ENCODE measurements at places on chromosomes 16 and 17.

DNA sequence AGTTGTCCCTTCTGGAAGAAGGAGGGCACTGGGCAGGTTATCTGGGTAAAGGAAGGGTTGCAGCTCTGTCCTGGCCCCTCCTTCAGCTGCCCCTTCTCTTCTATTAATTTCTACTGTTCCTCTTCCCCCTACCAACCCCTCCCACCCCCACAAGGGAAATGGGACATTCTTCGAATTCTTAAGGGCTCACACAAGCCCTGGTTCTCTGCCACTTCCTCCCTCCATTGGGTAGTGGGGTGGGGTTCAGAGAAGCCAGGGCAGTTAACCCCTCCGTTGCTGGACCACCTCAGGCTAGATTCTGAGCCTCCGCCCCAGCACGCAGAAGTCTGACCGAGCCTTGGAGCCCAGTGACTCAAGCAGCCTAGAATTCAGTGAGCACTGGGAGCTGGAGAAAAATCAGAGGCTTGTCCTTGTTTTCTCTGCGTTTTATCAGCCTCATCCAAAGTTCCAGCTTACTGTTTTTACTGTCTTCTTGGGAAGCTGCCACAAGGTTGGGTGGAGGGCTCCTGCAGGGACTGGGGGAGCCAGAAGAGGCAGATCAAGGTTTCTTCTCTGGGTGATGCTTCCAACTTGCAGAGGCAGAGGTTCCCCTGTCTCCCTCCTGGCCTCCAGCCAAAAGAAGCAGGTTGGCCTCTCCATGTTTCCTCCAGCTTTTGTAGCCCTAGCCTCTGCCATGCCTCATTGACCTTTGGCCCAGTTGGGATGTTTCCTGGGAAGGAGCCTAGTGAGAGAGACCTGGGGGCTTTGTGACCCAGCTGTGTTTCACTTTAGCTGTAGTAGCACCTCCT is 10.2 kb downstream of the LASP1 start:
- DNase-seq: no peak

- no peak for DNase-seq
Observed at GRCh38 chr17:1438593-1439083, 17.4 kb downstream of the CRK start.

DNA sequence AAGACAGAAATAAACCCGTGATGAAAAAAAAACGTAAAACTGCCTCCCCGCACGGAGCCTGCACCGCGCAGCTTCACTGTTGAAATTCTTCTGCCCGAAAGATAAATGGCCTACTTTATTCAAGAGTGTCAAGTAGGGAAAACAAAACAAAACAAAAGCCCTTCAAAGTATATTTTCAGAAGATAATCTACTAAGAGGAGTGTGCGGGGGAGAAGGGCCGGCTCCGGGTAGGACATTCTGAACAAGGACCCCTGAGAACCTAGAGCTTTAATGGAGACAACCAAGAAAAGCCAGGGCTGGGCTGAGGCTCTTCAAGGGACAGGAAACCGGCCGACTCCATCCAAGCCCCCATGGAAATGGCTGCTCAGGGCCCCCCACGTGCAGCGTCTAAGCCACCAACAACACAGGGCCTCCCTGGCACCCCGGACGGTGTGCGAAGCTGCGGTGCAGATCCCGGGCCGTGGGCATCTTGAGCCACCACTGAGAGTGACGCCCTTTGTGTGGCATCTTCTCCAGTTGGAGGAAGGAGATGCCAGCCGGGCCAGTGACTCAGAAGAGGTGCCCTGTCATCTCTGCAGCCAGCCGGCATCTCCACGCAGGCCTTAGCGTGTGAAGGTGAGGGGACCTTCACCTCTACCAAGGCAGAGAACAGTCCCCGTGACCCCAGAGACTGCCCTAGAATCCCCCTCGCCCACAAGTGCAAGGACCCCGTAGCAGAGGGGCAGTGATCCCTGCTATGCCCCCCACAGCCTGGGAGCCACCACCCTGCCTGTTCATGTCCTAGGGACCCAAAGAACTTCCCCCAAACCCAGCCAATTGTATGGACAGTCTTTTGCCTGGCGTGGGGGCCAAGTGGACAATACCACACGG is 250.8 kb downstream of the C16orf95 start:
- no peak for DNase-seq

DNA sequence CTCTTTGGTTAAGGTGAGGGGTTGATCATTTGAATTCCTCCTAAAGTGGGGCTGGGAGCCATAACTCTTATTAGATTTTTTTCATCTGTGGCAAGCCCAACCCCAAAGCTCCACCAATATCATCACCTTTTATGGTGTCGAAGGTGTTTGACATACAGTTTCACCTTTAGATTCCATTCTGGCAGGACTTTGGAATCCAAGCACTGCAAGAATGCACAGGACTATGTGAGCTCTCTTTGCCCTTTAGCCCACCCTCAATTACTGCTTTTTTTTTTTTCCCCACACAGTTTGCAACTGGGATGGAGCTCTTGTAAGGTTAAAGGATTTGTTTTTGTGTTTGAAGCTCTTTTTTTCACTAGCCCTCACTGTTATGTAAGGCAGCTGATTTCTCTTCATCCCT is 154.0 kb upstream of the KCNJ16 start:
- no peak for DNase-seq

- DNase-seq: no peak
Observed at GRCh38 chr16:89117227-89117974, 23.7 kb downstream of the ACSF3 start.

- DNase-seq: no peak
Observed at GRCh38 chr17:78263063-78263735, 31.8 kb downstream of the TMEM235 start.

DNA sequence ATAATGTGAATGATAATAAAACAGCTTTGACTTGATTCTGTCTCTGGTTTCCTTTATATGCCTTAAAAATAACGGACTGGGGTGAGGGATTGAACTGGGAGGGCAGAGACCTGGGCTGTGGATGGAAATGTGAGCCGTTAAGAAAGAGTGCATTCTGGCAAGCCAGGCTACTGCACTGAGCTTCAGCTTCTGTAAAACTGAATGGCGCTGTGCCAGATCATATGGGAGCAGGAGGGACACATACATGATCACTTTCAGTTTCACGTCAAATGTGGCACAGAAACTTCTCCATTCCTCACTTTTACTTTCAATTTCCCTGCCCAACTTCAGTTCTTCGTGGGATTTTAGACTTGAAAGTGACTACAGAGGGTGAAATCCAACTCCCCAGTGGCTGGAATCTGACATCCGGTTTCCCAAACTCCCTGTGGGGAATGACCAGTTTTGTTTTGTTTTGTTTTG is 1.1 kb downstream of the MT2A start:
- peak; percentile 76 for DNase-seq

DNA sequence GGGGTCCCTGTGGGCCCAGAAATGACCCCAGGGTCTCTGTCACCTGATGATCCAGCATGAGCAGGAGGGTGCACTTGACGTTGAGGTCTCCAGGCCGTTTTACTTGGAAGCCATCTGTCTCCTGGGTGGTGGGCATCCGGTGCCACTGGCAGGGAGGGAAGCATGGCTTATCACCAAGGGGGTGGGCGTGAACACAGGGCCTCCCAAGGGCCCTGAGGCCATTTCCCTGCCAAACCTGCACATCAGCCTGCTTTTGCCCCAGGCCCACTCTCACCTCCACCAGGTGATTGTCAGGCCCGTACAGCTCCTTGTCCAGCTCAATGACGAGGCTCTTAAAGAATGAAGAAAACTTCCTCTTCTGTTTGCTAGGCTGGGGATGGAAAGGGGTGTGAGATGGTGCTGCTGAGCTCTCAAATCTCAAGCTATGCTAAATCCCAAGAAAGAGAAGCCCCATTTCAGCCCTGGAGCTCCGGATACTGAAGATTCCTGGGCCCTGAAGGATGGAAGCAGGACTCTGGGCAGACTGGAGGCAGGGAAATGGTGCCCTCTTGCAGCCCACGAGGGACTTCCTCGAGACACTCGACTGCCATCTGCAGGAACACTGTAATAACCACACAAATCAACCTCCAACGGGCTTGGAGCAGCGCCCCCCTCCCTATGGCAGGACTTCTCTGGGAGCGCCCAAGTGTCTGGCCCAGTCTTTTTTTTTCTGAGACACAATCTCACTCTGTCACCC is 7.1 kb upstream of the FTSJ3 start:
- peak; percentile 43 for DNase-seq

DNA sequence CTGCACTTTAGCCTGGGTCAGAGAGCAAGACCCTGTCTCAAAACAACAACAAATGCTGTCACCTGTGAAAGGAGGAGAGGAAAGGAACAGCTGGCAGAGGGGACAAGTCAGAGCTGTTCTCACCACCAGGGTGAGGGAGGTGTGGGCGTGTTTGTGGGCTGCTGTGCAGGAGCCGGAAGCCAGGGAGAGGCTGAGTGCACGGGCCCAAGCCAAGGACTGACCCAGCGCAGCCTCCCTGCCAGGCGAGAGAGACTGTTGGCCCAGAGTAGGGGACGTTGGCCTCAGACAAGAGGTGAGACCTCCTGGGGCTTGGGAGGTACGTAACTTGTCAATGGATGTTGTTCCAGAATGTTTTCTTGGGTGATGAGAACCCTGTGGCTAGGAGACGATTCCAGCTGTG is 10.7 kb downstream of the SPNS2 start:
- no peak for DNase-seq

DNA sequence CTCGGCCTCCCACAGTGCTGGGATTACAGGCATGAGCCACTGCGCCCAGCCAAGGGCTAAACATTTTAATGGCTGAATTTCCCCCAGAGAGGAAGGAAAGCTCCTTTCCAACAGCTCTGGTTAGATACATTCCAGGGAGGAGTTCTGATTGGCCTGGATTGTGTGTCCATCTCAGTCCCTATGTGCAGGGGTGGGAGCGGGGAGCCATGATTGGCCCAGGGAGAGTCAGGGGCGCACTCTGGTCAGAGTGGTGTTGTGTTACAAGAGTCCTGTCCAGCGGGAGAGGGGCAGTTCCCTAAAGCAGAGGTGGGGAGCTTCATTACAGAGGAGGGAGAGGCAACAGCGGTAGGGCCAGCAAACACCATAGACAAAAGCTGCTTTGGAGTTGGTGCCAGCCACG is 75.0 kb downstream of the RAP1GAP2 start:
- no peak for DNase-seq

- DNase-seq: no peak
Observed at GRCh38 chr17:68048996-68049395, 13.5 kb downstream of the KPNA2 start.

DNA sequence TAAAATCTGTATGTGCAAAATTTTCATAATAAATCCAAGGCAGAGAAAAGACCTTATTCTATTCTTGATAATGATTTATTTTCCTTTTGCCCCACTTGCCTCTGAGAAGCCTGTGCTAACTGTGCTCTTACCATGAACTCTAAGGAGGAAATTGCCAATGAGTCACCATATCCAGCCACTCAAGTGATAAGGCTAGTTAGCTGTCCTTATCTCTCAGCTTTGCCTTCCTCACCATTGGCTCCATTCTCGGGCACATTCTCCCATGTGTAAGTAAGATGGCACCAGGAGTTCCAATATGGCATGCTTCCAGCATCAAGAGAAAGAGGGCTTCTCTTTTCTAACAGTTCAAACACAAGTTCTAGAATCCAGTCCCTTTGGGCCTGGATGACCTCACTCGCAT is 142.4 kb downstream of the TOX3 start:
- no peak for DNase-seq

- DNase-seq: no peak
Observed at GRCh38 chr17:72717676-72718075, 374.8 kb downstream of the SLC39A11 start.

- no peak for DNase-seq
Observed at GRCh38 chr16:84349862-84350684, 18.3 kb upstream of the ATP2C2 start.

DNA sequence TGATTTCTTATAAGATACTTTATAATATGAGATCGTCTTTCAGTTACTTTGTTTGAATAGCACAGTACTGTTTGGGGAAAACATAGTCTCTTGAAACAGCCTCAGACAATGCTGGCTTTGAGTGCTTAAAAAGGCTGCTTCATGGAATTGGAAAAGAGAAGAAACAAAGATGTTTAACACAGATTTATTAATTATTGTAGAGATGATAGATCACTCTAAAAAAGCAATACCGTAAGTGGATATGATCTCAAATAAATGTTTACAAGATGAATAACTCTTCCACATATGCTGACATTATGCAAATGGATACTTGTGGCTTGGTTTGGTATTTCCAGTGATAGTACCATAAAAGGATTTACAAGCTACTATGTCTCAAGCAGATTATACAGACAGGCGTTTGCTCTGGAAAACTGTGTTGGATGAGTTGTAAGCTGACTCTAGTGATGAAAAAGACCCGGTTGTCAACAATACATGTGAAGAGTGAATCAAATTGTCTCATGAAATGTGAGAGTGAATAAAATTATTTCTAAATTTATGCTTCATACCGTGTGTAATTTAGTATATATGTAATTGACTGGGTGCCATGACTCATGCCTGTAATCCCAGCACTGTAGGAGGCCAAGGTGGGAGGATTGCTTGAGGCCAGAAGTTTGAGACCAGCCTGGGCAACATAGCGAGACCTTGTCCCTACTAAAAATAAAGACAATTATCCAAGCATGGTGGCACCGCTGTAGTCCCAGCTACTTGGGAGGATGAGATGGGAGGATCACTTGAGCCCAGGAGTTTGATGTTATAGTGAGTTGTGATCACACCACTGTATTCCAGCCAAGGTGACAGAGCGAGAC is 105.4 kb downstream of the FTO start:
- DNase-seq: no peak

GRCh38 chr17:14351493-14351892 is 50.6 kb downstream of the HS3ST3B1 start:
- DNase-seq: peak; percentile 66

- no peak for DNase-seq
Observed at GRCh38 chr17:38636054-38636453, 30.3 kb upstream of the SRCIN1 start.

DNA sequence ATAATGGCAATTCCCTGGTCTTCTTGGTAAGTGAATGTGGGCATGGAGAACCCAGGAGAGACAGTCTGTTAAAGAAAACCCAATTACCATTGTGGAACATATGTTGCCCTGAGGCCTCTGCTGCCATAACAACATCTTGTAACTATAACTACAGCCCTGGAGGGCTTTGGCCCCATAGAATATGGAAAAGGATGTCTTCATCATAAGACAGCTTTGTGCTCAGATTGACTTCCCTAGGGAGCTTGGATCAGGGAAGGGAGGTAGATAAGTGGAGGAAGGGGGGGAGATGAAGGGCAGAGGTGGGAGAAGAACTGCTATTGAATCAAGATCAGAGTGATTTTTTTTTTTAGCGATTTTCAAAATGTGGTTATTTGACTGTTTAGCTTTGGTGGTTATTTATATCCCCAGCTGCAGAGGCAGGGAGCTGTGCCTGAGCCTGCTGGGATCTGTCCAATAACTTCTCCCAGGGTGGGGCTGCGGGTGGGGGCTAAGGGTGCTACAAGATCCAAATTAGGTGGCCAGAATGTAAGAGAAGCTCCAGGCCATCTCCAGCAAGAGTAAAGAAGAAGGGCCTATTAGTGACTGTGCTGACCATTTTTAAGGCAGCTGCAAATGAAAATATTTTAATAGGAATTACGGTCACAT is 5.3 kb upstream of the KAT7 start:
- DNase-seq: no peak

GRCh38 chr17:42421136-42421506 is 1.9 kb downstream of the CAVIN1 start:
- DNase-seq: no peak

All from GM12864 (cell line).